A172 (cell line): ENCODE measurements at places on chromosomes 13 and 19.

DNA sequence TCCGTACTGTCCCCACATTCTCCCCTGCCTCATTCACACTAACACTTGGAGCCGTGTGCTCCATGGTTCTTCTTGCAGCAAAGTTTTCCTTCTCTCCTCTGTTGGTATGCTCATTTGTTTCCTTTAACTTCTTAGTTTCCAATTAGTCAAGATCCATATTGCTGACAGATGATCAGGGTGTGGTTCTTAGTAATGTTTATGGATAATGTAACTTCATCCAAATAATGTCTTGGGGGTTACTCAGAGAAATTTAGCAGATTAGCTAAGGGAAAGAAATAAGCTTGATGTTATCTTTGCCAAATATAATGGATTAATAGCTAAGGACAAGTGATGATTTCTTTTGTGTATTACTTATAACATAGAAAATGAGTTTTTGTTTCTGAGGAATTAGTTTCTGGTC lies 174.4 kb downstream of the NUFIP1 start:
- DNase-seq: no peak

- peak; percentile 98 for DNase-seq
Observed at GRCh38 chr19:37317403-37318209, 53.3 kb upstream of the ZNF527 start.

- DNase-seq: no peak
Observed at GRCh38 chr13:51553531-51553930, 30.7 kb upstream of the WDFY2 start.

GRCh38 chr19:46607448-46607841 lies 6.3 kb downstream of the CALM3 start:
- no peak for DNase-seq

DNA sequence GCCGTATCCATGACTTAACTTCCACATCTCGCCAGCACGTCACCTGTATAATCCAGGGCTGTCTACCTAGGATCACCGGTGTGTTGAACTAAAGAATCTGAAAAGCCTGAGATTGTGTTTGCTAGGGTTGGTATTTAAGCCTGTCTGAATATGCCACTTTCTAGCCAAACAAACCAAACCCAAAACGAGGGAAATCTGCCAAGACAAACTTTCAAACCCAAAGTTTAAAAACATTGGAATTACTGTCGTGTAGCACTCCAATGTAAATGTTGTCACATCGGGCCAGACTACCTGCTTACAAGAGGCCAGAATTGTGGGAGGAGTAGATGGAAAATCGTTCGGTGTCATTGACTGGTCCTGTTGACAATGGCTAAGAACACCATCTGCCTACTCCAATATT lies 747.8 kb downstream of the EFNB2 start:
- no peak for DNase-seq

DNA sequence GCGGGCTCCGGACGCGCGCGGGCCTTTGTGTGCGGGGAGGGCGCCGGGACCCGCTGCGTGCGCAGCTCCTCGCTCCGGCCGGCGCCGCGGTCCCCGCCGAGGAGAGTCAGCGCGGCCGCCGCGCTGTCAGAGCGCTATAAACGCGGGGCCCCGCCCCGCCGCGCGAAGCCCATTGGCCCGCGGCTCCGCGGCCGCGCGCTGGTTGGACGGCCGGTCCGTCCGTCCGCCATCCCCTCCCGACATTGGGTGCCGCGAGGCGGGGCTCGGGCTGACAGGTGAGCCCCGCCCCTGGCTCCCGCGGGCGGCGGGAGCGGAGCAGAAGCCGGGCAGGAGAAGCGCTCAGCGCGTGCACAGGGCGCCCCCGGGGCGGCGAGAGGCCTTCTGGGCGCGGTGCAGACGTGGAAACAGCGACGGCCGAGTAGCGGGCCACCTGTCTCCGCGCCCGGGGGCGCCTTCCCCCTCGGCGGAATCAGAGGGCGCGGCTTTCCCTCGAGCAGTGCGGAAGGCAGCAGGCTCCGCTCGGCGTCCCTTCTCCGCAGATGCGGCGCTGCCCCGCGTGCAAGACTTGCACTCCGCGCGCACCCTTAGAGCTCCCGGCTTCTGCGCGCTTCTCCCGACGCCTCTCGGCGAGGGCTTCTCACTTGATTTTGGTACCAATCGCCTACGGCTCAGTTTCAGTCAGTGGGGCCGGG lies at the start of gene EFNB2:
EFNB2 (minus strand) TSS at position 111 of the 692 bp plus-strand sequence. CDS start 698 bp downstream, outside the sequence.
- peak; percentile 82 for DNase-seq

GRCh38 chr19:46785054-46785979 lies 3.1 kb downstream of the SLC1A5 start:
- no peak for DNase-seq

DNA sequence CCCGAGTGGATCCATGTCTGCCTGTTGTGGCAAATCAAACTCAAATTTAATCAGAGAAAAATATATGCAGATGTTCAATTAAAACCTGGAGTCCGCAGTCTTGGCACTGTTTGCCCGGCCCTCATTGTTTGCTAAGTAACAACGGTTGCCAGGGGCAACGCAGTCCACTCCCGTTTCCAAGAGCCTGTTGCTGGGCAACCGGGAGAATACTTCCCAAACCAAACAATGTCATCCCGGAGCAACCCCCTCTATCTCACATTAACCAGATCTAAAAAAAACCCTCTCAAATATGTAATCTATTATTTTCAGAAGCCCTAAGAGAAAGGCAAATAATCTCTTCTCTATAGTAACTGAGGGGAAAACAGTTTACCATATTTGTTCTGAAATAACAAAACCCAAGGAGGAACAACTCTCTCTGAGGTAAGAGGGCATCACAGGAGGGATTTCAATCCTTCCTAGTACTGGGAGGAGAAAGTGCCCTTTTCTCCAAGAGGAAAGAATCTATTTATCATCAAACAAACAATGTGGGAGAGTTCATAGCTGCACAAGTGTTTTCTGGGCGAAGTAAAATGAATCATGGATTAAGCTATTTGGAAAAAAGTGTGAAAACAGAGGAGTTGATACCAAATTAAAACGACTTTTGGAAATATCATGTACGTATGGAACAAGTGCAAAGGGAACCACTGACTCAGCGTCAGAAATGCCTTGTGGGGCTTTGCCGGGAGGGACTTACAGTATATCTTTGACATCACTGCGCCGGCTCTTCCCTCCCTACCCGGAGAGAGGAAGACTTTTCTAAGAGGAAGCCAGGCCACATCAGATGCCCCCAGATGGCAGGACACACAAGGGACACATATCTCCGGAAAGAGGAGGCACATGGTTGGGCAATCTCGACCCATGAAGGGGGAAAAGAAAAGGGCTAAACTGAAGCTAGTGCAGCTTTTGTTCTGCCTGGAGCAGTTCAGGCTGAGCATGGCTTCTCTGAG lies 43.3 kb downstream of the RFX2 start:
- DNase-seq: peak; percentile 75

GRCh38 chr13:99278200-99278599 lies 20.0 kb upstream of the GPR18 start:
- DNase-seq: no peak

DNA sequence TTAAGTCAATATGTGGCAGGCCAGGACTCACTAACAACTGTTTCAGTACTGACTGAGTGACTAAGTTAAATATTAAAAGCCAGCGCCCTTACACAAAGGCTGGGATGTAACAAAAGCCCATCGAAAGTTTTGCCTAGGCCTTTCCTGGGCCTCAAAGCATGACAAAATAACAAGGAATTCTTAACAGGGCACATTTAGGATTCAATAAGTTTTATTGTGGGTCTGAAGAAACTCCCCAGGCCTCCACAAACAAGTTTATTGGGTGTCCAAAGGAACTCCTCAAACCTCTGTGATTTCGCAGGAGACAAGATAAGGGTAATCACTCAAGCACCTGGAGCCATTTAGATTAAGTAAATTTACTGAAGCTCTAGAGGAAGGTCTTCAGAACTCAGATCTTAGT lies 130.7 kb upstream of the SGCG start:
- no peak for DNase-seq

DNA sequence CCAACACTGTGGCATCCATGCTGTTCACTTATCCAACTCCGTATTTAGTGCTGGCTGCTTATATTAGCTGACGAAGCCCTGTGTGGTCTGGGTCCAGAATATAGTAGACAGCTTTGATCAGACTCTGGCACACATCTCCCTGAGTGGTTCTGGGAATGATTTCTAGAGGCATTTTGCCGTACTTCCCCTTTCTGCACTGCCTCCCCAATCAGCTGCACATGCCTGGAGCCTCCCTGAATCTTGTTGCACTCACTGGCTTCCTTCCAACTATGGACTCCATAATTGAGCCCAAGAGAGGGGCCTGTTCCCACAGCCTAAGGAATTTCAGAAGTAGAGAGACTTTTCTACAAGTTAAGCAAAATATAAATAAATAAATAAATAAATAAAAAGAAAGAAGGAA lies 30.4 kb upstream of the PCDH8 start:
- no peak for DNase-seq

GRCh38 chr19:11025445-11025844 lies 63.8 kb upstream of the LDLR start:
- no peak for DNase-seq

DNA sequence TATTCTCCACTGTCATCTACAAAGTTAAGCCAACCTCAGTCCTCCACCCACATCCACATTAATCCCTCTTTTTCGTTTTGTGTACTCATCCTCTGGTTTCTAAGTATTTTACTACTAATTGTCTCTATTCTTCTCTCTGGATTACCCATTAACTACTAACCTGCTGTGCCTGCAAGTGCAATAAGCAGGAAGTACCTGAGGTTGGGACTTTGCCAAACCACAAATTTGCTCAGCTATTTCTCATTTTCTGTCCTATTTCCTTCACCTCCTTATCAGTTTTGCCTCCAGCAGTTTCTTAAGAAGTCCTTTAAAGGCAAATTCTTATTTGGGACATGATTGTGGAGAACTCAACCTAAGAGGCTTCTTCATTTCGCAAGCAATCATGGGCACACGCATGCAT lies 1708.9 kb downstream of the SLITRK5 start:
- peak; percentile 52 for DNase-seq

DNA sequence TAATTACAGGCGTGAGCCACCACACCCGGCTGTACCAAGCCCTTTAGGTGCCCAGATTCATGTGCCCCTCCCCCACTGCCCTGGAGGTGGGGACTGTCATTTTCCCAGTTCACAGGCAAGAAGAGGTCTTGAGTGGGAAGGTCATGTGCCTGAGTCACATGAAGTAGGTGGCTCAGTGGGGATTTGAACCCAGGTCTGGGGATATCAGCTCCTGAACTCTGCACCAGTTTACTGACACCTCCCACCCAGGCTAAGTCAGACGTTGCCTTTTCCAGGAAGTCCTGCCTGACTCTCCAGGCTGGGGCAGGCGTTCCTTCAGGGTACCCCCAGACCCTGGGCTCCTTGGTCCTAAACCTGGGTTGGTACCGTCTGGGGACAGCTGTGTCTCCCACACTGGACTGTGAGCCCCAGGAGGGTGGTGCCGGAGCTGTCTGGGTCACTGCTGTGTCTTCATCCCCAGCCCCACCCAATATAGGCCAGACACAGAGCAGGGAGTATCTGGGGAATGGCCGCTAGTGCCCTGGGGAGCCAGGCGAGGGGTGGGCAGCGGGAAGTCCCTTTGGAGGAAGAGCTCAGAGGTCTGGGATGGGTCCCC lies 8.6 kb downstream of the VASP start:
- no peak for DNase-seq

DNA sequence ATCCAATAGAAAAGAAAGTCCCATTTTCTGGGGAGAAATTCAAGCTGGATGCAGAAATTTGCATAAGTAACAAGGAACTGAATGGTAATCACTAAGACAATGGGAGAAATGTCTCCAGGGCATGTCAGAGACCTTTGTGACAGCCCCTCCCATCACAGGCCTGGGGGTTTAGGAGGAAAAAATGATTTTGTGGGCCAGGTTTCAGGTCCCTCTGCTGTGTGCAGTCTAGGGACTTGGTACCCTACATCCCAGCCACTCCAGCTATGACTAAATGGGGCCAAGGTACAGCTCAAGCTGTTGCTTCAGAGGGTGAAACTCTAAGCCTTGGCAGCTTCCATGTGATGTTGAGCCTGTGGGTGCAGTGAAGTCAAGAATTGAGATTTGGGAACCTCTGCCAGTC lies 695.5 kb upstream of the MIR17HG start:
- DNase-seq: no peak

GRCh38 chr19:51366389-51367254 lies 434 bp upstream of the ETFB start:
- peak; percentile 90 for DNase-seq

GRCh38 chr19:38731654-38732301 lies 12.5 kb downstream of the CAPN12 start:
- DNase-seq: no peak

DNA sequence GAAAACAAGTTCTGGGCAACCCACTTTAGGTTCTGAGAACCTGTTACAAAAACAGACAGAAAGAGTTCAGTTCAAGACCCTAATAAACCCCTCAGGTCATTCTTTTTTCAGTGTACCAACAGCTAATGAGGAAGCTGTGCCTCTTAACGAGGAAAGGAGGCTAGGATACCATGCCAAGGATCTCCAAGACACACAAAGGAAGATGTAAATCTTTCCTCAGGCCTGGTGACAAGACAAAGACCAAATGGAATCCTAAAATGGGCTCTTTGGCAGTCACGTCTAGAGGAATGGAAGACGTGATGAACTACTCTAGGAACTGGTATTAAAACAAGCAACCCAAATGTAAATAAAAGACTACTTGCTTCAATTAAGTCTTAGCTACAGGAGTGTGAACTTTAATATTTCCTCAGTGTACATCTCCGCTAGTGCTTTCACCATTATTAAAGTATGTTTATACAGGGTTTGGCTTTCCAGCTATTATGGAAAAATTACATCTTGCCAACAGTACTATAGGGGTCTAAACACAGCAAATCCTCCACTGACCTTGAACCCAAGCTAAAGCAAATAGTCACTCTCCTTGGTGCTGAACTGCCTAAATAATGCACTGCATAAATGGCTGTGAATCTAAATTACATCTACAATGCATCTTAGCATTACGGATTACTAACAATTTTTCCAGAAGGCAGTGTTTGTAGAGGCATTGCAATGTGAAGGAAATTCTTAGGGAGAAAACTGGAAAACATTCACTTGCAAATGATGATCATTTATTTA lies 42.3 kb downstream of the ENOX1 start:
- no peak for DNase-seq

- no peak for DNase-seq
Observed at GRCh38 chr13:110529522-110530311, 31.8 kb downstream of the RAB20 start.

DNA sequence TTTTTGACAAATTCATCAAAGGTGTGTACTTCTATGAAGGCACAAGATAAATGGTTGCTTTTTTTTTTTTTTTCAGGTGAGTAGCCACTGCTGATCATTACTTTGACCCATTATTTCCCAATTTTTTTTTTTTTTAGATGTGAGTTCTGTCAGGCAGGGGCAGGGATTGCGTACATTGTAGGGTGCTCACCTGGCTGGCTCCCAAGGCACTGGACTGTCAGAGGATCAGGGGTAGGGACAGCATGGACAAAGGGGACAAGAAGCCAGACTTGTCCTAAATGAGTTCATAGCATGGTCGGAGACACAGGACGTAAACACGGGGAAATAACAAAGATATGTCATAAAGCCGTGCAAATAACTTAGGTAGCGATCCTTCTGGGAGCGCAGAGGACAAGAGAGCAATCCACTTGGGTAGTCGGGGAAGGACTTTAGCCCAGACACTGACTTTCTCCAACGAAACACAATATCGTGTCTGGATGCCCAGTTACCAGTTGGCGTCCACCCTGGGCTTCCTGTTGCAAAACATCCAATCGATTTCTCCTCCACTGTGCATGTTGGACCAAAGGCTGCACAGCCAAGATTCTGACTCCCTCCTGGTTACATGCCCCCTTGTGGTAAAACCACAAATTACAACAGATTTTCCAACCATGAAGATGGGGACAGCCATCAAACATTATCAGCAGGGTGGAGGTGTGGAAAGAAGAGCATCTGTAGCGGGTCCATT lies 27.5 kb upstream of the KATNAL1 start:
- DNase-seq: no peak
